ENCODE measurements at places on chromosomes 6 and 20.

DNA sequence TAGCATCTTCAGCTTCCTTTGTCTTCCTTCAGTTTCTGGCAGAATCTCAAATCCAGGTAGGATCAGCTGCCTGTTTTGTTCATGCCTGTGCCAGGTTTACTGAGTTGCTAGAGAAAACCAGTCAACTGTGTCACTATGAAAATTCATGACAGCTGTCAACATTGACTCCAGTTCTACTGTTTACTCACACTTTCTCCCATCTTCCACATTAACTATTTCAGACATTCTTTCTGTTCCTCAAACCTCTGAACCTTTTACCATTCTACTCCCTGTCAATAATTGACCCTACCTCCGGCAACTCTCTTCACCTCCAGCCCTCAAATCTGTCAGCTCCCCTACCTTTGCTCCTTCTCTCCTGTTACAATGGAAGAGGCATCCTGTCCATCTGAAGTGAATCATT, 8.5 kb downstream of the ENPP4 start:
- DNase-seq = no peak

DNA sequence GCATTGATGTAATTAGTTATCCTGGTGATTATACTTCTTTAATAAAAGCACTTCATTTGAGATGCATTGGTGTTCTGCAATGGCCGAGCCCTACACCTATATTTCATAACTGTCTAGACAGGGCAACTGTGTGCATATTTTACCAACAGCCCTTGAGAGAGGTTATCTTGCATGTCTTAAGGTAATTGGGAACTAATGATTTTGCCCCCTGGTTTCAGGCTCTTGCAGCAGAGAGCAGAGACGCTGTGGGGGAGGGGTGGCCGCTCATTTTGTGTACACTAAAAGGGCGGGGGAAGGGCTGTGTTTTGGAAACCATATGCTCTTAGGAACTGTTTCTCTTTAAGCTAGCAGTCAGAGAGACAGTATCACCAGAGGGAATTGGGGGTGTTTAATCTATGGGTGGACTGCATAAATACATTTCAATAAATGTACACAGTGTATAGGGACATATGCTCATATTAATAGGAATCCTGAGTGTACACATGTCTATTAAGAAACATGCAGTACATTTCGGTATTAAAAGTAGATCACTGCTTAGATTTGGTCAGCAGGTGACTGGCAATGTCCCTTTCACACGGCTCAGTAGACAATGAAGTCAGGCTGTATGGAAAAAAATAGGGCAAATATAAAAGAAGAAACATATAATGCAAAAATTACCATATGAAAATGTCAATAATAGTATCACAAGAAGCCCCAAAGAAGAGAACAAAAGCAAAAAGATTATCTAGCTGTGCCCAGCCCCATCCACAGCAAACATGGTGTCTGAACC, 402.9 kb upstream of the CITED2 start:
- DNase-seq = no peak

GRCh38 chr6:42864602-42865001, 14.8 kb upstream of the RPL7L1 start:
- DNase-seq = no peak

DNA sequence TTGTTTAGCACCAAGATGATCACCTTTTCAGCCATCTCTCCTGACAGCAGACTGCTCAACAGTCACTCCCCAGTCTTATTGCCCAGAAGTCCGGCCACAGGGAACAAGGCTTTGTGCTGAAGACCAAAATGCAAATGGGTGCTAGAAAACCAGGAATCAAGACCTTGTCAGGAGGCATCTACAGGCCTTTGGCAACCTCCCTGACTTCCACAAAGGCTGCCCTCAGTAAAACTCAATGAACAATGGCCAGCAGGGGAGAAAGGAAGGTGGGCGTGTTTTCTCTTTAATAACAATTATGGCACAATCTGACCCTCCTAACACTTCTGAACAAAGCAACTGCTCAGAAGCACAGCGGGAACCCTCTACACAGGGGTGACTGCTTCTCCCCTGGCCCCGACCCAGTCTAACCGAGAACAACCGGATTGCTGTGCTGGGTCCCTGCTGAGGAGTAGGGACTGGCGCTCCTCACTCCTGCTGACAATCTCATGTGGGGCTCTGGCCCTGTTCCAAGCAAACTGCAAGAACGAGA, 41.6 kb downstream of the PLCG1 start:
- no peak for DNase-seq

GRCh38 chr20:13665709-13666395, 27.1 kb upstream of the TASP1 start:
- no peak for DNase-seq

GRCh38 chr20:36544134-36545018, 3.1 kb downstream of the MYL9 start:
- no peak for DNase-seq

Data from H1 (cell line).